Tongue (tissue), 3 donors: ENCODE measurements at places on chromosomes 1 and 21. TPM values are rescaled to one million over a fixed set of nuclear protein-coding genes. Genes with fewer than 3 reads are reported as not detected.

DNA sequence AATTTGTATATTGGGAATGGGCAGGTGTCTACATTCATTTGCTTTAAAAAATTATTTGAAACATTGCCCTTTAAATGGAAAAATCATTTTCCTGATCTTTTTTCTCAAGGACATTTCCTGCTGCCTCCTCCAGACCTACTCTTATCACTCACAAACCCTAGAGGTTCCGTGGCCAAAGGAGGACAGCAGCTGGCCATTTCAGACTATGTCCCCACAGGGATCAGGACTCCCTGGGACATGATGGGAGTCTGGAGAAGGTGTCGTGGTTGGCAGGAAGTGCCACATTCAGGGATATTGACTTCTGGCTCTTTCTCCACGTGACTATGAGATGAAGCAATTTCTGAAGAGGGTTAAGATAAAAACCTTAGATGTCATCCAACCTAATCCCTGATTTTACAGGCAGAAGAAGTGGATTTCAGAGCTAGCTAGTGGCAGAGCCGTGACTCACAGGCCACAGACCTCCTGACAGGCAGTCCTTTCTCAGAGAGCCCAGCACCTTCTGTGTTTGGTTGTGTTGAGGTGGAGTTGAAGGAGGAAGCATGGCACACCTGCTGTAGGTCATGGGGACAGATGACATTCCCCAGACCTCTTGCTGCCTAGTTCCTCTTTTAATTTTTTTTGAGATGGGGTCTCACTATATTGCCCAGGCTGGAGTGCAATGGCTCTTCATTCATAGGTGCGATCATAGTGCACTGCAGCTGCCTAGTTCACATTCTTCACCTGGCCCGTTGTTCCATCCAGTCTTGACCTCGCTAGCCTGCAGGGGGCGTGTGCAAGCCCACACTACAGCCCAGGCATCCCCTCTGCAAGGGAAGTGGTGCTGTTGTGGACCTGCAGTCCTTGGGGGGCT is 25.5 kb upstream of the IL10 start:
- no peak for DNase-seq

DNA sequence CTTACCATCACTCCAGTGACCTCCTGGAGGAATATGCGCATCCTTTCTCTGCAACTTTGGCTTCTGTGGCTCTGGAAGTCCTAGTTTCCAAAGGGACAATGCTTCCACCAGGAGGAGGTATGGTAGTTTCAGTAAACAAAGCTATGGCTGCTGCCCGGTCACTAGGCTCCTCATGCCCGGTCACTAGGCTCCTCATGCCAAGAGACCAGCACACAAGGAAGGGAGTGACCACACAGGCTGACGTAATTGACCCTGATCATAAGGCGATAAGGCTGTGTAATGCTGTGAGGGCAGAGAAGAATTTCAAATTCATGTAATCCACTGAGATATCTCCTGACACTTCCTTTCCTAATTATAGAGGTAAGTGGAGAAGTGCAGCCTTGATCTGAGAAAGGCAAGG is 102.9 kb downstream of the DTL start:
- DNase-seq = no peak

DNA sequence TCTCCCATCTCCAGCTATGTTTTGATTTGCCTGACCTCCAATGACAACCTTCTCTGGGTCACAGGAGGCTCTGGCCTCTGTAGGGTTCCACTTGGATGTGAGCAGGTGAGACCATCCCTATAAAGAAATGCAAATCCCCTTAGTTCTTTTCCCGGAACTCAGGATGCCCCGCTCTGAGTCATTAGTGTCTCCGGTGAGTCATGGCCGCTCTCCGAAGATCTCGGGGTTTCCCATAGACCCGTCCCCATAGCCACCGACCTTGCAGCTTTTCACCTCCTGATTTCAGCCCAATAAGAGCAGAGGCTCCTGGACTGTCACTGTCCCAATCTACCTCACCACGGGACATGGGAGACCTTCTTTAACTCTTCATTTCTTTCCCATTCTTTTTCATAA is 98.2 kb downstream of the PGBD5 start:
- no peak for DNase-seq

- no peak for DNase-seq
These were observed 7.7 kb downstream of the C1orf226 start for GRCh38 chr1:162389021-162389818.

Gene SHE
- total RNA-seq = 10.7 TPM
